Activated naive CD4-positive, alpha-beta T cell (primary cell): ENCODE measurements at places on chromosomes 1 and 21.

DNA sequence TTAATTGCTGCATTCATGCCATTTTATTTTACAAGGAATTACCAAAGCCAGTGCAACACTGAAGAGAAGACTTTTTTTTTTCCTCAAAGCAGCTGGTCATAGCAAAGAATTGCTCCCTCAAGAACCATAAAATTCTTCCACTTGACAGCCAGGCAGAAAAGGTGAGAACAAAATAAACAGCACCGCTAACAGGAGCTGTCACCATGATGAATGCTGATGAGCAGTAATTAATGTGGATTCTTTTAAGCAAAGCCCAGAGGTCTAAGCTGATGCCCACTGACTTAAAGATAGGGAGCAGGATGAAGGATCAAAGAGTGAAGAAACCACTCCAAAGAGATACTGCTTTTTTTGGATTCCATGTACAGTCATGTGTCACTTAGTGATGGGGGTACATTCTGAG, 428.4 kb downstream of the BRINP3 start:
- DNase-seq = no peak

GRCh38 chr1:166822385-166822784, 16.9 kb upstream of the POGK start:
- no peak for DNase-seq

GRCh38 chr1:43763497-43763973, 56.2 kb downstream of the ST3GAL3 start:
- DNase-seq = peak; percentile 5

DNA sequence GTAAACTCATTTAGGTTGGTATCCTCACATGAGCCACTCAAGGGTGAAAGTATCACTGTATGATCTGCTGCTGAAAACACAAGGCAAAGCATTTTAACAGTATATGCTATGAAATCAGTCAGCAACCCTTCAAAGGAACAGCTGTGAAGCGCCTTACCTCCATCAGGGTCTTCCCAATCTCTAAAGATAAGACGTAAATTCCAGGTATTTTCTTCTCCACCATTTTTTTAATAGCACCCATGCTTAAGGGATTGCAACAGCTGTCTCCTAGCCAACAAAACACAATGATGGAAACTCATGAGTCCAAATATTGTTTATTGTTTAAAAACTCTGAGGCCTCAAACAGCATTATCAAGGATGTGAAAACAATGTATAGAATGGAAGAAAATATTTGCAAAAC, 4.8 kb downstream of the PPT1 start:
- DNase-seq = no peak

DNA sequence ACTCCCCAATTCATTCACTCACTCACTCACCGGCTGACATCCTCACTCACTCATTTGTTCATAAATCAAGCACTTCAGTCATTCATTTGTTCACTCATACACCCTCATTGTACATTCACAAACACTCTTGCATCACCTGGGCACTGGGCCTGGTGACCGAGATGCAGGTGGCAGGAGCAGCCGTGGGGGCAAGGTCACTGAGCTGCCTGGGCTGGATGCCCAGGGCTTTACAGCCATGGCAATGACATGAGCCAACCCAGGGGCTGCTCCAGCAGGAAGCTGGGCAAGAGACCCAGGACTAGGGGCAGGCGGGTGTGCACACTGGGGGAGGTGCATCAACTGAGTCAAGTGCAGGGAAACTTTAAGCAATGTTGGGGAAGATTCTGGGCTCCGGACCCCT, 113.6 kb upstream of the IGSF21 start:
- DNase-seq = no peak

GRCh38 chr1:239772446-239772845, 319.2 kb upstream of the FMN2 start:
- DNase-seq = no peak

GRCh38 chr1:67883069-67883468, 49.8 kb upstream of the GNG12 start:
- DNase-seq = no peak

GRCh38 chr1:6962478-6962995, 177.3 kb downstream of the CAMTA1 start:
- DNase-seq = peak; percentile 31
